Esophagus squamous epithelium (tissue), 5 donors: ENCODE measurements at places on chromosomes 4 and X. TPM values are rescaled to one million over a fixed set of nuclear protein-coding genes. Genes with fewer than 3 reads are reported as not detected.

Gene SLC6A8
- total RNA-seq: 27.5 TPM

DNA sequence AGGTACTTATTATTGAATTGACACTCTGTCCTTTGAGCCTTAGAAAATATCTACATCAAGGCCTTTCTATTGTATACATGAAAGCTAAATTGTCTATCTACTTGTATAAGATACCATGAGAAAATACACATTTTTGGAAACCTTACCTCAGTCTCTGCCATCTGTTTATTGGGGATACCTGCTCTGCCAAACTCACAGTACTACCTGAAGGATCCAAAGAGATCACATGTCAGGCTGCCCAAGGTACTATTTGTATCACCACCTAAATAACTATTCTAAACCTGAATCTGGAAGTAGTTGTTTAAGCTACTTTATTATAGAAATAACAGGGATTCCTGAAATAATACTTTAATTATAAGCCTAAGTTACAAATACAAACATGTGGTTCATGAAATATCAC is 126.2 kb downstream of the PALLD start:
- DNase-seq: no peak

DNA sequence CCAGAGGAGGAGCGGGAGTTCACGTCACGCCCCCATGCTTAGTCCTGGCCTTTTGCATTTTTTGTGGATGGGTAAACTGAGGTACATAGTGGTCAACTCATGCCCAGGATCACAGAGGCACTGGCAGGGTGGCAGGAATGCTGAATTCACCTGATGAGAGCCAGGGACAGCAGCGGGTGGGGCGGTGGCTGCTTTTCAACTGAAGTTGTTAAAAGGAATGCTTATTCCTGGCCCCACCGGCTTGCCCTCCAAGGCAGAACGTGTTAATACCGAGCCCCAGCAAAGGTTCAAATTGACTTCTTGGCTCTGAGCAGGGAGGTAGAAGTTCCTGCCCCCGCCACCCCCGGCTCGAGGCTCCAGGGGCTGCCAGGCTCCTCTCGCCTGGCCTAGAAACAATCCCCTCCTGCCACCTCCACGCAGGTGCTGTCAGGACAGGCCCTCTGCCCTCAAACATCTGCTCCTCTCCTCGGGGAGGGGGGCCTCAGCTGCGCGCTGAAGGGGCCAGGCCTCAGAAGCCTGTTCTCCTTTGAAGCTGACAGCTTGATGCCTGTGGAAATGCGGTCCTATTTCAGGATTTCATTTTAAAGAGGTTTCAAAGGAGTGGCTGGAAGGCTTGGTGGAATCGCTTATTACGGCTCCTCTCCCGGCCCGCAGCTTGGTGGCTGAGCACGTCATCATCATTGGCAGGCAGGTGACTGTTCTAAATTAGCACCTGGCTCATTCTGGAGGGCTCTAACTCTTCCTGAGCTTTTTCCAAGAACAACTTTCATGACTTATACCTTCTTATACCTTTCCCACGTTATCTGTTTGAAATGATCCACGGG is 93.0 kb downstream of the PHKA2 start:
- DNase-seq: no peak

DNA sequence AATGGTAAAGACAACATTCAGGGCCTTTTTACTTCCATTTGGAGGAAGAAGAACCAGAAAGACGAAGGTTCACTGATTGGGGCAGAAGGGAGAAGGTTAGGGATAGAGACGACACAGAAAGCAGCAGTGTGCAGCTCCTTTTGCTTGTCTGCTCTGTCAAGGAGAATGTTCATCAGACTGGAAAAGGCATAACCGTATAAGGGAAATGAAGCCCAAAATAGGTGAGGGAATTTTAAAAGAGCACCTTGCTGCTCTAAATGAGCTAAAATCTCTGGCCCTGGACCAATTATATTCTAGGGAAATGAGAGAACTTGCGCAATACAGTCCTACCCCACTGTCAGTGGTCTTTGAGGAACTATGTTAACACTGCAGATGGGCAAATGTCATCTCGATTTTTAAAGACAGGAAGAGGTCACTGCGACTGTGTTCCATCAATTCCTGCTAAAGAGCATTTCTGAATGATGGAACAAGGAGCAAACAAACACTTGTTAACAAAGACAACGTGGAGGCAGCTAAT is 909.8 kb upstream of the FTHL17 start:
- no peak for DNase-seq
